ENCODE measurements at places on chromosomes 2 and 18.

GRCh38 chr18:79382681-79383387, 12.9 kb upstream of the NFATC1 start:
- DNase-seq: no peak

- no peak for DNase-seq
These were observed 70.7 kb downstream of the ATF2 start for GRCh38 chr2:175097297-175097696.

DNA sequence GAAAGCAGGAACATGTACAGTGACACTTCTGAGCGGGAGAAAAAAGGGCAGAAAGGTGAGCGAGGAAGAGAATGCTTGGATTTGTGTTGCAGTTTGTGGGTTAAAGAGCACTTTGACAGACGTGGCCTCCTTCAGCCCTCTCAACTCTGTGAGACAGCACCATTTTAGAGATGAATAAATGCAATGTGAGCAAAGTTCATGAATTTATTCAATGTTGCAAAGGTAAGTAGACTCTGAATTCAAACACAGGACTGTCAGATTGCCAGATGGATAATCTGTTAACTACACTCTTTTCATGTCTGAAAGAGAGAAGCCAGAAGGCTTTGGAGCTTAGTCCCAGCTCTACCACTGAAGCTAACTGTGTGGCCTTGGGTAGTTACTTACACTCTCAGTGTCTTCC, 47.7 kb downstream of the BOD1L2 start:
- no peak for DNase-seq

DNA sequence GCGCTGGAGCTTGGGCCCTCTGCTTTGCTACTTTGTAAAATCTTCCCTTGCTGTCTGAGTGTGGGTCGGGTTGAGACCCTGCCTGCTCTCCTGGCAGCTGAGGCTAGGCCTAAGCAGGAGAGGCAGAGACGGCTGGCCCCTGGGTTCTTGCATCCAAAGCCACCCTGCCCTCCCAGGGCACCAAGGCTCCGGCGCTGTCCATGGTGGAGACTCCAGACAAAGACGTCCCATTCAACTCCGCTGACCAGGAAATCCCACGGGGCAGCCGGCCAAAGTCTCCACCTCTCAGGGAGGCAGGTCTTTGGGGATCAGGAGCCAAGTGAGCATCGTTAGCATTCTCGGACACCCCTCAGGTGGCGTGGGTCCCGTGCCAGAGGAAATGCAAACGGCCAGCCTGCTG, 2.6 kb upstream of the PRLH start:
- DNase-seq: peak; percentile 45

DNA sequence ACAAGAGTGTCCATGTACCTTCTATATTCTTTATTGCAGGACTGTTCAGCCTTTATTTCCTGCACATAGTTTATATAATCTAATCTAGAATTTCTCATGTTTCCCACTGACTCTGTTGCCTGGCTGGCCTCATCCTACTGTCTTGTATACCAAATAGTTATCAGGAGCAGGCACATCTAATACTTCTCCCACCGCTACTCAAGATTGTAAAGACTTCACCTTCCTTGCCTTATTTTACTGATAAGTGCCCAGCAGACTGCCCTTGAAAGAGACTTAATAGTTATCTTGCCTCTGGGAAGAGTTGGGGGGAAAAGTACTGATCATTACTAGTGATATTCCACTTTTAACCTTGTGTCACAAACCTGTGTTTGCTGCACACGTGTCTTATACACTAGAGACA, 26.1 kb upstream of the AAK1 start:
- no peak for DNase-seq

DNA sequence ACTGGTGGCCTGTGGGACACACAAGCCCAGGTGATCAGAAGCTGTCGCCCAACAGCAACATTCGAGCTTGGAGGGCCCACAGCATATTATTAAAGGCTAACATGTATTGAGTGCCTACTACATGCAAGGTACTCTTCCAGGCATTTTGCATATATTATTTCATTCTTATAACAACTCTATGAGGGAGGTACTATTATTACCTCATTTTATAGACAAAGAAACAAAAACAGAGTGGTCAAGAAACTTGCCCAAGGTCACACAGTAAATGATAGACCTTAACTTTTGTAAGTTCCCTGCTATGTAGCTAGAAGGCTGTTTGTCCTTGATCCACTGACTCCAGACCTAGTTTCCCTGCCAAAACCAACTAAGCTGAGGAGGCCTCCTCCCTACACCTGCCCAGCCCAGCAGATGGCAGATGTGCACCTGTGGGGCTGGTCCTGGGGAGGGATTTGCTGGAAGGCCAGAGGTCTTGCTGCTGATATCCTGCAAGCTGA, 35.7 kb downstream of the KANSL3 start:
- DNase-seq: no peak

GRCh38 chr2:85922199-85922598, 33.4 kb upstream of the ST3GAL5 start:
- no peak for DNase-seq

DNA sequence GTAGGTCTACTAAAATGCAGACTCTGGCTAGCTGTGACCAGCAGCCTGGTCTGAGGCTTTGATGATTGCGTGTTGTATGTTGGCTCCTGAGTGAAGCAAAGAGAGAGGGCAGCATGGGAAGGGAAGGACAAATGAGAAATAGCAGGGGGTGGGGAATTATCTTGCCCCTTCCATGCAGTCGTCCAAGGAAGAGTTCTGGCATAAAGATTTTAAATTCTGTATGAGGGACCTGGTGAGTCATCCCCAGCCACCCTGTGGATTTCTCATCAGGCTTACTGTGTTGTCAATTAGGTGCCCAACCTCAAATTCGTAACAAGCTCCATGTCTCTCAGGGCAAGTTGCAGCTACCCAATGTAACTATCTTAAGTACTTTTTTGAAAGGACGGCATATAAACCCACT, 72.1 kb upstream of the NOSTRIN start:
- DNase-seq: no peak

DNA sequence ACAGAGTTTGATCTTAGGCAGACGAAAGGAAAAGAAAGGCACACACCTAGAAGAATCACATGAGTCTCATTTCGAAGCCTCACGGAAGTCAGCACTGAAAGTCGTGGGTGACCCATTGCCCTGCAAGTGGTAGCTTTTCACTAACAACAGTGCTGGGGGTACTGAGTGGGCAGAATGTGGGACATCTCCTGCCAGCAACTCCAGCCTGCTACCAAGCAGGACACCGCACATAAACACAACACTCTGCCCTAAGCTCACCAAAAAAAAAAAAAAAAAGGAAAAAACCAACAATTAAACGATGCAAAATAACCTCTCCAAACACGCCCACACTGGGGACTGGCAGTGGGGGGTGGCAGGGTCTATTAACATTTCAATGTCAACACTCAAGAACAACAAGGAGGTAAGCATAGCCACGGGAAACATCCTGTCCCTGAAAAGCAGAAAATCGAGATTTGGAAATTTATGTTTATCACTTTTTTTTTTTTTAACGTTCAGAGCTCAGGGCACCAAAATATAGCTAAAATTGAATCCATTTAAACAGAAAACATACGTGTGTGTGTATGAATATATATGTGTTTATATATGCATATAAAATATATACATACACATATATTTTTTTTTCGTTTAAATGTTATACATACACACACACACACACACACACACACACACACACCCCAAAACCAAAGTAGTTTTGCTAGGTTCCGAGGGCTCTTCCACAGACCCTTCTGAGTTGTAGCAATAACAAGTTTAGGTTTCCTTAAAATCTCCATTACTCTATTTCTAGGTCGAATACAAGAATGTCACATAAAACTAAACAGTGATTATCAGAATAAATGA, 2.2 kb downstream of the INO80D start:
- no peak for DNase-seq

All from muscle of back (tissue), 13 donors.